ENCODE measurements at places on chromosomes 11 and 22. TPM values are rescaled to one million over a fixed set of nuclear protein-coding genes. Genes with fewer than 3 reads are reported as not detected.

Gene NEFH
- total RNA-seq, result 0.46 TPM

Gene MS4A5
- not detected for total RNA-seq

DNA sequence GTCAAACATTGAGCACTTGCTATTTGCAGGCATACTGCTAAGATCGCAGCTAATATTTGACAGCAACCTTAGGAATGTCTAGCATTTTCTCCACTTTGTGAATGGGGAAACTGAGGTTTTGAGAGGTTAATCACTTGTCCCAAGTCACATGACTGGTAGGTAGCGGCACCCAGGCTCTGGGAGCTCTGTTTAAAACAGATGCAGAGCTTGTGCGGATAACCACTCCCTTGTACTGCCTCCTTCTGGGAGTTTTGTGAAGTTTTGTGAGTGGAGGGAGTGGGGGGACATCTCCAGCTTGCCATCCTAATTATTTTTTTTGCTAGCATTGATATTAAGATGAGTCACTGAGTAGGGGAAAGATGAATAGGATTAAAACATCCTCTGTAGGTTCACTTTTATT lies 134.7 kb downstream of the GRIK4 start:
- peak; percentile 2 for DNase-seq

DNA sequence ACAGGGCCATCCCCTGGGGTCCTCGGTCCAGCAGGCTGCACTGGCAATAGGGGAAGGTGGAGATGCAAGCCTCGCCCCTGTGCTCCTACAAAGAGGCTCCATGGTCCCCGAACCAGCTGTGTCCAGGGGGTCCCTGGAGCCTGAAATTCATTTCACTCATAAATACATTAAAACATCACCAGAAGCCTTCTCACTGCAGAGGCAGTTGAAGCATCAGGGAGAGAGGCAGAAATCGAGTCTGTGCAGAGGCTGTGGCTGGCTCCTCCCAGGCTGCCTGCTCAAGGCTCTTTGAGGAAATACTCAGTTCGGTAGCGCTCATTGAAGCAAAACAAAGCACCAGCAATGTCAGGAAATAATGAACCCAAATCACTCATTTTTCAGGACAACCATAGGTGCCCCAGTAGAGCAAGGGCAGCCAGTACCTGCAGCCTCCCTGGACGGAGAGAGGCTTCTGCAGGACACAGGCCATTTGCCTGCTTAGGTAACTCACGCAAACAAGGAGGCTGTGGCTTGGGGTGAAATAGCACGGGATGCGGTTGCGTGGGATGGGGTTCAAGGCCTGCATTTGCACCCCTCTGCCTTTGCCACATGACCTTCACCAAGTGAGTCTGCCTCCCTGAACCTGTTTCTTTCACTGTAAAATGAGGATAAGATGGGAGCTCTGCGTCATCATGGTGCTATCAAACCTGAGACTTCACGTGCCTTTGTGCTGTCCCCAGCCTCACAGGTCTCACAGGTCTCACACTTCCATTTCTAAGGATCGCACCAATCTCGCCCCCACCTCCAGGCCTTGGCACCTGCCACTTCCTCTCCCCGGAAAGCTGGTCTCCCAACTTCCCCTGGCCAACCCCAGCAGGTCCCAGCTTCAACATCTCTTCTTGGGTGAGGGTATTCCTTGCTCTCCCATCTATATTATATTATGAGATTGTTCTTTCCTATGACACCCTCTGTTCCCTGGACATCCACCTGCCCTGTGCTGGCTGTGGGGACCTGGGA lies 84.3 kb upstream of the SHISAL1 start:
- peak; percentile 26 for DNase-seq

GRCh38 chr11:101726988-101727387 lies 143.2 kb upstream of the TRPC6 start:
- DNase-seq, result no peak

- no peak for DNase-seq
Observed at GRCh38 chr11:86765203-86765602, 35.1 kb upstream of the PRSS23 start.

- no peak for DNase-seq
Observed at GRCh38 chr11:6658647-6659046, 3.0 kb upstream of the DCHS1 start.

- no peak for DNase-seq
Observed at GRCh38 chr11:6666302-6667183, 10.9 kb upstream of the DCHS1 start.

- DNase-seq, result no peak
Observed at GRCh38 chr11:15649371-15650104, 534.8 kb downstream of the INSC start.

DNA sequence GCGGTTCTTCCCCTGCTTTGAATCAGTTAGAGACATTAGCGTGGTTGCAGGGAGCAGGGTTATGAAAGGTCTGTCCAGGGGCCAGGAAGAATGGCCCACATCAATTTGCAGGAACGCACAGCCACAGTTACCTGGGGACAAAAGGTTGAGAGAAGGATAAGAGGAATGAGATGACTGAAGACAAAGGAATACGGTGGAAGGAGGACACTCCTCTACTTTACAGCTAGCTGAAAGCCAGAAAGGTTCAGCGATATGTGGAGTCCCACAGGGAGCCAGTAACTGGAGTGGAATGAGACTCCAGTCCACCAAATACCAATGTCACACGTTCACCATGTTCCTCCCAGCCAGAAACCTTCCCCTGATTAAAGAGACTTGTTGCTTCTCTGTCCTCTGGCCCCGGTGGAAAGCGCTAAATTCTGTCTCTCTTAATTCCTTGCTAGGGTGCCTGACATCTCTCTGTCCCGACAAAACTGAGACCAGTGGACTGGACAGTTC lies 10.7 kb downstream of the XNDC1N start:
- no peak for DNase-seq

- DNase-seq, result no peak
Observed at GRCh38 chr22:18085188-18085587, 7.4 kb downstream of the PEX26 start.

- DNase-seq, result no peak
Observed at GRCh38 chr11:115722711-115723110, 218.5 kb upstream of the CADM1 start.
